GM19239 (cell line): ENCODE measurements at places on chromosomes 1 and 21.

- no peak for DNase-seq
These were observed 6.7 kb downstream of the SOX13 start for GRCh38 chr1:204079608-204079999.

DNA sequence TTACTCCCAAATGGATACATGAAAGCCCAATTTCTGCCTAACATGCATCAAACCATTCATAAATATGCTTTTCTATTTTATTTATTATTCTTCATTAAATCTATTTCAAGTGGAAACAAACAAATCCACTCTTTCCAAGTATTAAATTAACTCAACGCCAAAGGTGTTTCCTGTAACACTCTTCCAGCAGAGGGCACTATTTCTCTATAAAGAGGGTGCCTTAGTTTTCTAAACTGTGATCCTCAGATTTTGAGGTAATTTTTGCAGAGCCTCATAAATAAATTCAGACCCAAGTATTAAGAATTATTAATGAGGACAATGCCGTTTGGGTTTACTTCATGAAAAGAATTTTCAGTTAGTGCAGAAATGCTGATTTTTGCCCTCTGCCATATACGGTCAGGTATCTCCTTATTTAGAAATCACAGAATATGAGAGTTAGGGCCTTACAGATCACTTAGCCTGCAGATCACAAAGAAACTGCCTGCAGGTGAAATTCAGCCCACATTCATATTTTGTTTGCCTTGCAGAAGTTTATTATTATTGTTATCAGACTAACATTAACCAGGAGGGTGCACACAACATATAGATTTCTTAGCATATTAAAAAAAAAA, 40.1 kb upstream of the MYSM1 start:
- peak; percentile 52 for DNase-seq

- no peak for DNase-seq
These were observed 239.2 kb downstream of the SMYD3 start for GRCh38 chr1:246267896-246268295.

- DNase-seq = no peak
These were observed 93.0 kb downstream of the MTR start for GRCh38 chr1:236888126-236888525.

DNA sequence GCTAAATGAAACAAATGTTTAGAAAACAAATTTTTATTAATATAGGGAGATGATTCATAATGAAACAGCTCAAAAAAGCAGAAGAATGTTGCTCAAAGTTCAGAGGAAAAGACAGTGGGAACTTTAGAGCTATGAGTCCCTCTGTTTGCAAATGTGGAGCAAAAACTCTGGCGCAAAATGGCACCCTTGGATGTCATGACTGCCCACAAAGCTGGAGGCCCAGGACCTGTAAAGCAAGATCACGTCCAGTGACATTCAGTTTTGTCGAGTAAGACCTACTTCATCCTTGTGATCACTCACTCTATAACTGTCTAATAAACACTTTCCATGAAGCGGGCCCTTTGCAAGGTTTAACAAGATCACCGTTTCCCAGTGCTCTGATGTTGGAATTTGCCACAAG, 9.1 kb upstream of the EXO1 start:
- no peak for DNase-seq

- DNase-seq = no peak
These were observed 49.7 kb downstream of the DMAP1 start for GRCh38 chr1:44262816-44263567.

GRCh38 chr1:228958121-228958520, 222.8 kb downstream of the RHOU start:
- DNase-seq = no peak

- no peak for DNase-seq
These were observed 52.0 kb downstream of the KIF21B start for GRCh38 chr1:200971428-200971903.

DNA sequence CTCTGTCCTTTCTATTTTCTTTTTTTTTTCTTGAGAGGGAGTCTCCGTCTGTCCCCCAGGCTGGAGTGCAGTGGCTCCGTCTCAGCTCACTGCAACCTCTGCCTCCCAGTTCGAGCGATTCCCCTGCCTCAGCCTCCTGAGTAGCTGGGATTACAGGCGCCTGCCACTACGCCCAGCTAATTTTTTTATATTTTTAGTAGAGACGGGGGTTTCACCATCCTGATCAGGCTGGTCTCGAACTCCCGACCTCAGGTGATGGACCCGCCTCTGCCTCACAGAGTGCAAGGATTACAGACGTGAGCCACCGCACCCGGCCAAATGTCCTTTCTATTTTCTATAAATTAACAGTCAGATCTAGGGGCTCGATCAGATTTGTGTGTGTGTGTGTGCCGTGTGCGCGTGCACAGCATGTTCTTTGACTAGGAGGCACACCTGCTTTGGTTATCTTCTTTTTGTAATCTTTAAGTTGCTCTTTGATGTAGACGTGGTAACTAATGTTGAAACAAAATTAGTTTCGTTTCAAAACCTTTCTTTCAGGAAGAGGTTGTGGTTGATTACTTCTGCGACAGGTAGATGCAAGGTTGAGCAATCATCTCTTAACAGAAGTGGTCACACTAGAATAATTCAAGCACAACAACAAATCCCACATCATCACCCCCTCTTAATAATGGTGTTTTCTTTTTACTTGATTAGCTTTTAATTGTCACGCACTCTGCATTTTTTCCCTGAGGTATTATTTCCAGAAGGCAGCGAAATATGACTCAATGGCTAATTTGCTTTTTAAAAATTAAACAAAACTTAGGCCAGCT, 779 bp upstream of the DEGS1 start:
- peak; percentile 44 for DNase-seq

- DNase-seq = no peak
These were observed 1.4 kb upstream of the MIA3 start for GRCh38 chr1:222616525-222616924.

DNA sequence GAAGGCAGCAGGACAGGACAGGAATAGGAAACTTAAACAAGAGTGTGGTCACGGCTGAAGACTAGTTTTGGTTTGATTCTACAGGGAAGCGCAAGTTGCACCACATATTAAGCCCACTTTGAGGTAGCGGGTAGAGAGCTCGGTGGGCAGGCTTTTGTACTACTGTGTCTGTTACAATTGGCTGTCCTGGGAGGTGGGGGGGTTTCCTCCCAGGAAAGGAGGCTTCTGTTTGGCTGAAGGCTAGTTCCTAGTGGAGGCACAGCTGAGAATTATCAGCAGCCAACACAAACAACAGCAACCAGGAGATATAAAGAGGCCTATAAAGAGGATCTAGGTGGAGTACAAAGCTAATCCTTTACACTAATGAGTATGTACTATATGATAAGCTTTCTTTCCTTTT, 62.7 kb downstream of the ZNF648 start:
- DNase-seq = no peak

GRCh38 chr21:44455524-44456213, 359 bp downstream of the LRRC3 start:
- peak; percentile 75 for DNase-seq

DNA sequence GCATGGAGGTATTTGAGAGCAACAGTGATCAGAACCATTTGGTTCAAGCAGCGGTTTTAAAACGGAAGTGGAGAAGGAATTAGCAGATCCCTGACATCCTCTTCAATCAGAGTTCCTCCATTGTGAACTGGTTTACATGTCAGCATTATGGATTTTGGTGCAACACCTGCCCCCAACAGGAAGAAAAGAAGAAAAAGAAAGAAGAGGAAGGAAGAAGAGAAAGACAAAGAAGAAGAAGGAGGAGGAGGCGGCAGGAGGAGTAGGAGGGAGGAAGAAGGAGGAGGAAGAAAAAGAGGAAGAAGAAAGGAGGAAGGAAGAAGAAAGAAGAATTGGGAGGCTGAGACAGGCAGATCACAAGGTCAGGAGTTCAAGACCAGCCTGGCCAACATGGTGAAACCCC, 17.4 kb downstream of the NDUFS5 start:
- DNase-seq = no peak

DNA sequence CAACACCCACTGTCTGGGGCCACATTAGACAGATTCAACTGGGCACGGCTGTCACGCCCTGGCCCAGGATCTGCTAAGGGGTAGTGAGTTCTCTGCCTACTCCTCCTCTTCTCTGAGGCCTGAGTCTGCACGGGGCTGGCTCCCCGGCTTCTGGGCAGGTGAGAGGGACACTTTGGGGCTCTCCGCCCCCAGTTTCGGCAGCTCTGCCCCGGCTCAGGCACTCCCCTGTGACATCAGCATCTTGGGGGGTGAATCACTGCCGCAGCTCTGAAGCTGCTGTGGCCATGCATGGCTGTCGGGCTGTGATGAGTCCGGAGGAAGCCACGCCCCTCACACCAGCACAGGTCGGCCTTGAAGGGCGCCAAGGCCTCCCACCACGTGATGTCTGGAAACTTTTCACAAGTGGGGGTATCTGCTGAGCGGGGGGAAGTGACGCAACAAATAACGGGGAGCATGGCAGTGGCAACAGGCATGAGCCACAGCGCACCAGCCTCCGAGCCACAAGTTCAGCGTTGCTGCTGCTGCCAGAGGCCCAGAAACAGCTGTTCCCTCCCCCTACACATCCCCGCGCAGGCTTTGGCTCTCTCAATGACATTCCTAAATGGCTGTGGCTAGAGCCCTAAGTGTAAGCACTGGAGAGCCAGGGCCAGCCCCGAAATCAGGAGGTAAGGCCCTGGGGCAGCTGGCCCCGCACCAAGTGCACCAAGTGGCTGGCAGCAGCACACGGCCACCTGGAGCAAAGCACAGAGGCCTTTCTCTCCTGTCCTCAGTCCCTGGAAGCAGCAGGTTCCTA, 26.3 kb downstream of the ZBTB17 start:
- DNase-seq = peak; percentile 69

DNA sequence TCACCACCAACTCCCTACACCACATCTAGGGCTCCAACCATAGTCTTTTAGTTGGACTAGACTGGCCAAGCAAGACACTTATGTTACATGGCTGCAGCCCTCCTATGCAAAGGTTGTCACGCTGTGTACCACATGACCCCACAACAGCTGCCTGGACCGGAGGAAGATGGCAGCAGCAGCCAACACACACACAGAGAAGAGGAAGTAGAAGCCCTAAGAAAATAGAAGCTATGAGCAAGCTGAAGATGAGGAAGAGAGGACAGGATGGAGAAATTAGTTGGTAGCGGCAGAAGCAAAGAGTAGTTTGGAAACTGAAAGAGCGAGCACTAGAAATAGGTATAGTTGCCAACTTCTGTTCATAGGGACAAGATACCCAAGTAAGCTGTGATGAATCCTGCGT, 60.8 kb upstream of the RALGPS2 start:
- DNase-seq = peak; percentile 44

DNA sequence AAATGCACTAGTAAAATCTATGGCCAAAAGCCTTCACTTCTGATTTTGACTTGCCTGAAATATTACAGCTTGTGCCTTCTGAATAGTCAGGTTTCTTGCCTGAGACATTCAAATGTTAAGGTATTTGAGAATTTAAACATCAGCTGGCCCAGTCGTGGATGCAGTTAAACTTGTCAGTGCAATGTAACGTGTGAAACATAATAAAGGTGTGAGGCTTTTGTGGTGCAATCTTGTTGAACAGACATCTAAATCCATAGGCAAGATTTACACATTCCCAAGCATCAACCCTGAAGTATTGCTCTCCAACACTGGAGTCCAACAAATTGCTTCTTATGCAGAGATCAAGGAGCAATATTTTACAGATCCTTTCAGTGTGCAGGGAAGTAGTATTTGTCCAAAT, 4.4 kb downstream of the CCN1 start:
- DNase-seq = no peak

DNA sequence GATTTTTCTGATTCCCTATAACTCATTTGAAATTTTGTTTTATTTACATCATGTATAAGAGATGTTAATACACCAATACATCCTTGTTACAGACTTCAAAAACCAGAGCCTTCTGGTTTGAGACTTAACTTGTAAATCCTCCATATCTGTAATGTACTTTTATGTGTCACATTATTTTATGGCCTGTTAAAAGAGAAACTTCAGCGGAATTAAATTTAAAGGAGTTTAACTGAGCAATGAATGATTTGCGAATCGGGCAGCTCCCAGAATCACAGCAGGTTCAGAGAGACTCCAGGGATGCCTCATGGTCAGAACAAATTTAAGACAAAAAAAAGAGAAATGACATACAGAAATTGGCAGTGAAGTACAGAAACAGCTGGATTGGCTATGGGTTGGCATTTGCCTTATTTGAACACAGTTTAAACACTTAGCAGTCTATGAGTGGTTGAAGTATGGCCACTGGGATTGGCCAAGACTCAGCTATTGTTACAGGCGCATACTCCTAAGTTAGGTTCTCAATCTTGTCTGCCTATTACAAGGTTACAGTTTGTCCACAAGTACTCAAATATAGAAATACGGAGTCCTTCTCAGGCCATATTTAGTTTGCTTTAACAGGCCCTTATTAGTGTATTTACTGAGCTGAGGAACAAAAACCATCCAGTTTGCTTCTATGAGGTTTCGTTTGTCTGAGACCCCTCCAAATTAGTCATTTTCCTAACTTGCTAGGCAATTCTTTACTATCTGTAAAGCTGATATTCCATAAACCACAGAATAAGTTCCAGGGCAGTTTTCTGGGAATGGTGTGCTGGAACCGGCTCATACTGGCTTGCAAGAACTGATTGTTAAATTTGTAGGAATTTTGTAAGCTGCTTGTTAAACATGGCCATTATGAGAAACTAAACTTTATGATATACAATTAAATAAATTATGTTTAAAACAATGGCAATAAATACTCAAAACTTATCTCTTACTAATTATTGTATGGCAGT, 56.2 kb upstream of the WDR26 start:
- no peak for DNase-seq

DNA sequence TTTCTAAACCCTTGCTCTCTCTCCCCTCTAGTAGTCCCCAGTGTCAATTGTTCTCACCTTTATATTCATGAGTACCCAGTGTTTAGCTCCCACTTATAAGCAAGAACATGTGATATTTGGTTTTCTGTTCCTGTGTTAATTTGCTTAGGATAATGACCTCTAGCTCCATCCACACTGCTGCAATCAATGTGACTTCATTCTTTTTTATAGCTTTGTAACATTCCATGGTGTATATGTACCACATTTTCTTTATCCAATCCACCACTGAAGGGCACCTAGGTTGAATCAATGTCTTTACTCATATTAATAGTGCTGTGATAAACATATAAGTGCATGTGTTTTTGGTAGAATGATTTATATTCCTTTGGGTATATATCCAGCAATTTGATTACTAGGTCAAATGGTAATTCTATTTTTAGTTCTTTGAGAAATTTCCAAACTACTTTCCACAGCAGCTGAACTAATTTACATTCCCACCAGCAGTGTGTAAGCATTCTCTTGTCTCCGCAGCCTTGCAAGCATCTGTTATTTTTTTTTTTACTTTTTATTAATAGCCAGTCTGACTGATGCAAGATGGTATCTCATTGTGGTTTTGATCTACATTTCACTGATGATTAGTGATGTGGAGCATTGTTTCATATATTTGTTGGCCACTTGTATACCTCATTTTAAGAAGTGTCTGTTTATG, 277.8 kb downstream of the LTN1 start:
- no peak for DNase-seq

- DNase-seq = no peak
These were observed 60.3 kb upstream of the HIVEP3 start for GRCh38 chr1:41978986-41979385.

DNA sequence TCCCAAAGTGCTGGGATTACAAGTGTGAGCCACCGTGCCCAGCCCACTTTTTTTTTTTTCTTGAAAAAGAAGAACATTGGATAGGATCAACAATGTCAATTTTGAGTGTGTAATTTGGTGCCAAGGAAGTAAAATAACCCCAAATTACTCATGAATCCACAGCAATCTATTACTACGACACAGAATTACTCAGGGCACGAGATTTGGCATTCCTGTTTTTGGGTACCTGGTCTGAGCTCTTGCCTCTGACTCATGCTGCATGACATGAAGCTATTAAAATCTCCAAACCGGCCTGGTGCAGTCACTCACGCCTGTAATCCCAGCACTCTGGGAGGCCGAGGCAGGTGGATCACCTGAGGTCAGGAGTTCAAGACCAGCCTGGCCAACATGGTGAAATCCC, 10.4 kb downstream of the RNF19B start:
- no peak for DNase-seq

GRCh38 chr1:220457957-220458609, 69.9 kb upstream of the MARK1 start:
- no peak for DNase-seq
